Urothelium cell line (cell line): ENCODE measurements at places on chromosomes 13 and 19.

- DNase-seq: peak; percentile 78
Measured at GRCh38 chr19:14432791-14433553, at the start of gene PKN1. Gene PKN1, plus strand, starts transcription at chr19:14433306. Its CDS starts 216 bp downstream, at chr19:14433522.

DNA sequence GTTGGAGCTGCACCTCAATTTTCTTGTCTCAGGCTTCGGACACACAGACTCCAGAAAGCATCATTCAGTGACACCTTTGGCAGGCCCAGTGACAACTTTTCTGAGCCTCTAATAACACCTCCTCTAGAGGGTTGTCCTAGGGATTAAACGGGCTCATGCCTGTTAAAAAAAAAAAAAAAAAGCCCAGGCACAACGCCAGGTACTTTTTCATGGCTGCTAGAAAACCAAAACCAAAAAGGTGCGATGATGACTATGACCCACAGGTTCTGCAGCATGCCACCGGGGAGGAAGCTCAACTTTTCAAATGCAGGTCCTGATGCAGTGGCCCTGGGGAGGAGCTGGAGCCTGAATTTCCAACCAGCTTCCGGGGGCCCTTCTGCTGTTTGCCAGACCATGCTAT, 184.2 kb downstream of the ABCC4 start:
- DNase-seq: no peak

DNA sequence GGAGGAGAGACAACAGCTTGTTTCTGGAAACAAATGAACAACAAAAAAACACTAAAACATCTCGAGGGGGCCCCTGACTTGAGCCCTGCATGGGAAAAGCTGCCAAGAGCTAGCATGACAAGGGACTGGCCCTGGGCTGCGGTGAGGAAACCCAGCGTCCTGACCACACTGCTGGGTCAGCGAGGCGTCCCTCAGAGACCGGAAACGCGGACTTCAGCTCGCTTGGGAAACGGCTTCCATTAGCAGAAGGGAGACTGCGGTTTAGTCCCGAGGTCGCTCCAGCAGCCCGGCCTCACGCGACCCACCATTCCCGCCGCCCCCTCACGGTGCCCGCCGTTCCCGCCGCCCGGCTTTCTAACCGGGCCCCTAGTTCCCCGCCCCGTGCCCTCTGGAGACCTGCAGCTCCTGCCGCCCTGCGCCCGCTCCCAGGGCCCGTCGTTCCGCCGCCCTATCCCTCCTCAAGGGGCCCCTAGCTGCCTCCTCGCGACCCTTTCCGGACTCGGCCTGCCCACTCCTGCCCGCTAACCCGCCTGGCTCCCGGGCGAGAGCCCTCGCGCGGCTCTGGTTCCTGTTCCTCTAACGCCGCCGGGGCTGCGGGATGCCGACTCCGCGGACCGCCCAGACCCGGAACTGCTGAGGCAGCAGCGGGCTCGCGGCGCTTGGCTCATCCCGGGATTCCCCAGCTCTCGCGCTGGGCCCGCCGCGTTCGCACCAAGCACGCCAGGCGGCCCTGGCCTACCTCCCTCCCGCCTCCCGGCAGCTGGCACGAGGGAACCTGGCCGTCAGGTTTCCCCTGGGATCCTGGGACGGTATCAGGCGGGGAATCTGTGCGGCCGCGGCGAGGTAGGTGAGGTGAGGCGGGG, at the start of gene CCDC122:
CCDC122 (minus strand) TSS at position 849 of the 863 bp plus-strand sequence. CDS start 10,364 bp downstream, outside the sequence.
- DNase-seq: peak; percentile 79

DNA sequence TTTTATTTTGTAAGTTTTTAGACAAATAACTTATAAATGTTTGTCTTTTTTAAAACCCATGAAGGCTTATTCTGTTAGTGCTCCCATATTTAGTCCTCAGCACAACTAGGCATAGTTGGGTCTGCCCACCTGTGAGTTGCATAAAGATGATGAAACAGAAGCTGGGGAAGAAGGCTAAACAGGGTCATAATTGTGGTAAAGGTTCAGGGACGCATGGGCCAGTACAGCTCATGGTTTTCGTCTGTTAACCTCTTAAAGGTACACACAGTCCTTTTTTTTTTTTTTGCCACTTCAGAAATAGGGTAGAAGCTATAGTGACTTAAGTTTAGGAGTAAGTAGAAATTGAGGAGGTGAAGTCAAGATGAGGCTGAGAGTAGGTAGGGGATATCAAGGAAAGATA, 58.3 kb downstream of the TM9SF2 start:
- no peak for DNase-seq

DNA sequence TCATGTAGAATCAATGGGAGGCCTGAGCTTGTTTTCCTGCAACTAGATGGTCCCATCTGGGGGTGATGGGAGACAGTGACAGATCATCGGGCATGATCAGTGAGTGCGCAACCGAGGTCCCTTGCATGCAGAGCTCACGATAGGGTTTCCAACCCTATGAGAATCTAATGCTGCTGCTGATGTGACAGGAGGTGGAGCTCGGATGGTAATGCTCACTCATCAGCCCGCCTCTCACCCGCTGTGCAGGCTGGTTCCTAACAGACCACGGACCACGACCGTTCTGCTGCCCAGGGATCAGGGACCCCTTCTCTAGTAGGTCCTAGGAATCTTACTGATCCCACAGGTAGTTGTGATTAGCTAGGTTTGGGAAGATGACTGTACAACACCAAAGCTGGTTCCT, 23.5 kb upstream of the GARRE1 start:
- no peak for DNase-seq

- peak; percentile 51 for DNase-seq
Measured at GRCh38 chr13:94620286-94620896, 18.7 kb downstream of the GPR180 start.

DNA sequence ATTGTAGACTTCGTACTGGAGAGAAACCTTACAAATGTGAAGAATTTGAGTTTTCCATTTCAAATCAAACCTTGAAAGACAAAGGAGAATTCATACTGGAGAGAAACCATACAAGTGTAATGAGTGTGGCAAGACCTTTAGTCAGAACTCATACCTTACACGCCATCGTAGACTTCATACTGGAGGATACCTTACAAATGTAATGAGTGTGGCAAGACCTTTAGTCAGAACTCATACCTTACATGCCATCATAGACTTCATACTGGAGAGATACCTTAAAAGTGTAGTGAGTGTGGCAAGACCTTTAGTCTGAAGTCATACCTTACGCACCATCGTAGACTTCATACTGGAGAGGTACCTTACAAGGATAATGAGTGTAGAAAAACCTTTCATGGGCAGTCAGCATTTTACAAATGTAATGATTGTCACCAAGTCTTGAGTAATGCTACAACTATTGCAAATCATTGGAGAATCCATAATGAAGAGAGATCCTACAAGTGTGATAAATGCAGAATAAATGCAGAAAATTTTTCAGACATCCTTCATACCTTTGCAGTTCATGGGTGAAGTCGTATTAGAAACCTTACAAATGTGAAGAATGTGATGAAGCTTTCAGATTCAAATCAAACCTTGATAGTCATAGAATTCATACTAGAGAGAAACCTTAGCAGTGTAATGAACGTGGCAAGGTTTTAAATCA, 14.7 kb downstream of the ZNF765 start:
- DNase-seq: no peak

- DNase-seq: no peak
Measured at GRCh38 chr13:108594153-108594552, 35.3 kb upstream of the MYO16 start.

DNA sequence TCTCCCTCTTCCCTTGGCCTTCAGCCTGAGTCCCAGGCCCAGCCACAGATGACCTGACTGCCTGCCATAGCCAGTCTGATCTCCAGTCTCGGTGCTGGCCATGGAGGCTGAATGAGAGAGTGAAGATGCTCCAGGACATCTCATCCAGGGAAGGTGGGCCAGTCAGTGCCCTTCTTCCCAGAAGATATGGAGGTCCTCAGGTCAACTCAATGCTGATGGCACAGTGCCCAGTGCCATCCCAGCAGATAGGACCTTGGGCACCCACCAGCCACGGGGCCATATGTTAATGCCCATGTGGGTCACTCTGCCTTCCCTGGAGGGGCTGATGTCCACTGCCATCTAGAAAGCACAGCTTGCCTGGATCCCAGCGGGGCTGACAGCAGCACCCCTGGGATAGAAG, 7.2 kb downstream of the VSTM2B start:
- DNase-seq: no peak

DNA sequence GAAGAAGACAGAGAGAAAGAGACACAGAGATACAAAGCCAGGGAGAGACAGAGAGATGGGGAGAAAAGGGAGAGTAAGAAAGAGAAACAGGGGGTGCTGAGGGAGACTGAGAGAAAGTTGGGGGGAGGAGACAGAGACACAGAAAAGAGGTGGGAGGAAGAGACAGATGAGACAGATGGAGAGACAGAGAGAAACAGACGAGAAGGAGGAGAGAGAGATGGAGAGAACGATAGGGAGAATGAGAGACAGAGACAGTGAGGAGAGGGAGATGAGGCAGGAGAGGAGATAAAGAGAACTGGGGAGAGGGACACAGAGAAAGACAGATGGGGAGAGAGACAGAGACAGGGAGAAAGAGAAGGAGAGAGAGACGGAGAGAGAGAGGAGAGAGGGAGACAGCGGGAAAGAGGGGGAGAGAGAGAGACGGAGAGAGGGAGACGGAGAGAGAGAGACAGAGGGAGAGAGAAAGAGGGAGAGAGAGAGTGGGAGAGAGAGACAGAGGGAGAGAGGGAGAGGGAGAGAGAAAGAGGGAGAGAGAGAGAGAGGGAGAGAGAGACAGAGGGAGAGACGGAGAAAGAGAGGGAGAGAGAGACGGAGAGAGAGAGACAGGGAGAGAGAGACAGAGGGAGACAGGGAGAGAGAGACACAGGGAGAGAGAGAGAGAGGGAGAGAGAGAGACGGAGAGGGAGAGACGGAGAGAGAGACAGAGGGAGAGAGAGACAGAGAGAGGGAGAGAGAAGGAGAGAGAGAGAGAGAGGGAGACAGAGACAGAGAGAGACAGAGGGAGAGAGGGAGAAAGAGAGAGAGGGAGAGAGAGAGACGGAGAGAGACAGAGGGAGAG, 12.6 kb downstream of the JOSD2 start:
- no peak for DNase-seq

DNA sequence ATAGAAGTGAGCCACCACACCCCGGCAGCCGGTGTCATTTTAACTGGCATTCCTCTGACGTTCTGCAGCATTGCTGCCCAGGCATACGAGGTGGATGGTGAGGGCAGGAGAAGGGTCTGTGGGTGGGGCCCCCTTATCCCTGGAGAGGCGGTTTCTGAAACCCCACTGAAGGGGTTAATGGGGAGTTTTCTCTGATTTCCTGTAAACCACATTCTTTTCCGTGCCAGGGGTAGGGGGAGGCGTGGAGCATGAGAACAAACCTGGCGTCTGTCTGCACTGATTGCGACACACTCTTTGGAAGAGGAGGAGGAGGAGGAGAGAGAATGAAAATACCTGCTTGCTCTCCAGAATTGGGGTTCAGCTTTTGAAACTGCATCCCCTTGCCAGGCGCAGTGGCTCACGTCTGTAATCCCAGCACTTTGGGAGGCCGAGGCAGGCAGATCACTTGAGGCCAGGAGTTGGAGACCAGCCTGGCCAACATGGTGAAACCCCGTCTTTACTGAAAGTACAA, 2.7 kb upstream of the C3 start:
- DNase-seq: peak; percentile 55

- DNase-seq: no peak
Measured at GRCh38 chr19:55368106-55368505, 2.2 kb downstream of the IL11 start.

DNA sequence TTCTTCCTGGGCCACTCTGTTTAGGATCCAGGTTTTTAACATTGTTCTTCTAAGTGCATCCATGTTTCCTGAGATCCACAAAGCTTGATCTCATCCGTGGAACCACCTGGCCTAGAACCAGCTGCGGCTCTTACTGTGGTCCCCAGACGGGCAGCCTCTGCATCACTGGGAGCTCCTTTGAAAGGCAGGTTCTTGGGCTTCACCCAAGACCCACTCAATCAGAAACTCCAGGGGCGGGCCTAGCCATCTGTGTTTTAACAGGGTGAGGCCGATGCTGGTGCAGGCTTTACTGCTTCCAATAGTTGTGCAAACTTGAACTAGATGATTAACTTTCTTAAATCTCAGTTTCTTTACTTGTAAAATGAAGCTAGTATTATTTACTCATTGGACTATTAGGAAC, 605.7 kb downstream of the FGF9 start:
- DNase-seq: no peak

DNA sequence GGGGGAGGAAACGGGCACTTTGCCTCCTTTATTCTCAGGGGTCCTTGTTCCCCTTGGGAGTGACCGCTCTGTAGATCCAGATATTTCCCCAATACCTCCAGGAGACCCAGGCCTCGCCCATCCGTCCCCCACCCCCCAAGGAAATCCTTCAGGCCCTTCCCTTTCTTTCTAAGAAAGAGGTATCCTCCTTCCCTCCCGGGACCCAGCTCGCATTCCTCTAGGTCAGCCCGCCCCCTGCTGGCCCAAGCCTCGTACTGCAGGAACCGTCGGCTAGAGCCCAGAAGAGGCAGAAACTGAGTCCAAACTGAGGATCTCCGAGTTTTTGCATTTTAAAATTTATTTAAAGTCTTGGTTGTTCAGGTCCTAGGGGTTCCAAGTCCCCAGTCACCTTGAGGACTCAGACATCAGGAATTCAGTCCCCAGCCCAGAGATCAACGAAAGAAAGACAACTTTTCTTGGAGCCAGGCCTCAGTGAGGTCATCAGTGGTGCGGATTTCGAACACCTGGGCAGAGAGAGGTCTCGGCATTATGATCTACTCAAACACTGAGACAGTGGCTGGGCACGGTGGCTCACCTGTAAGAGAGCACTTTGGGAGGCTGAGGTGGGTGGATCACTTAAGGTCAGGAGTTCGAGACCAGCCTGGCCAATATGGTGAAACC, 7.5 kb upstream of the LRFN1 start:
- DNase-seq: peak; percentile 81

DNA sequence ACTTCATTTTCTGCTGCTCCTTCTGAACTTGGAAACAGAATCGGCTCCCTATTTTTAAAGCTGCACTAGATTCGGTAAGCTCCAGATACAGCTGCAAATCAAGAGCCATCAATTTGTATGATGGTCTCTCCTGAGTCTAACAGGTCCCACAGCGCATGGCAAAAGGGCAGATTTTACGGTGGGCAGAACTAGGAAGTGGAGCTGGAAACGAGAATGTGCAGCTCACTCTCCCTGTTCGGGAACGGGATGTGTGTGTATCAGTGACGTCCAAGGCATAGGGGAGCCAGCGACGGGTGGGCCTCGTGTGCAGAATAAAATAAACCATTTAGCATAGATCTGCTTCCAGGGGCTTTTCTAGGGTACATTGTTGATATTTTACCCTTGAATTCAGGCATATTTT, 74.2 kb downstream of the COL4A1 start:
- no peak for DNase-seq

GRCh38 chr19:29569038-29569911, 36.8 kb upstream of the POP4 start:
- no peak for DNase-seq

GRCh38 chr13:113393563-113394338, 29.8 kb upstream of the GRTP1 start:
- peak; percentile 96 for DNase-seq

DNA sequence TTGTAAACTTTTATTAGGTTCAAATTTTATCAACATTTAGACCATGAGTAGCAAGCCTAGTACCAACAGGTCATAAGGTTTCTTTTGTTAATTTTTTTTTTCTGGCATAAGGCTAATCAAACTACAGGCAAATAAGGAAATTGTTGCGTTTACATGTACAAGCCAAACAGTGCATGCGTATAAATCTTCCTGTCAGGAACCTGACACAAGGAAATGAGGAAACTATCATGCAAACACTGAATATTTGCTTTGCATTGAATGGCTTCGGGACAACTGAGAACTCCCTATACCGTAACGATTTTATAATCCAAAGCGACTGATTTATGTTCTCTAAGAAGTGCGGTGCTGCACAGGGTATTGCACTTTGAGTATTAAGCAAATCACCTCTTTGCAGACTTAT, 133.0 kb upstream of the TRPC4 start:
- DNase-seq: no peak
